ENCODE measurements at places on chromosomes 12 and 14. TPM values are rescaled to one million over a fixed set of nuclear protein-coding genes. Genes with fewer than 3 reads are reported as not detected.

Gene CDC42BPB
- total RNA-seq: 131 TPM

Gene KHNYN
- total RNA-seq: 63.3 TPM

Gene CD4
- total RNA-seq: not detected

Gene ARHGEF25
- total RNA-seq: 7.4 TPM

Gene RNASE13
- not detected for total RNA-seq

Gene APOF
- total RNA-seq: not detected

Gene APOLD1
- total RNA-seq: 6.0 TPM

Gene IRAK3
- 7.4 TPM for total RNA-seq

Gene IL25
- total RNA-seq: not detected

Gene ORAI1
- total RNA-seq: 29.0 TPM
